ENCODE measurements at places on chromosomes 3 and 15. TPM values are rescaled to one million over a fixed set of nuclear protein-coding genes. Genes with fewer than 3 reads are reported as not detected.

Gene C2CD4A
- total RNA-seq, result 1.3 TPM

Gene LSAMP
- under 0.01 TPM for total RNA-seq

Gene UBA7
- 20.9 TPM for total RNA-seq

Gene PCSK6
- 0.07 TPM for total RNA-seq

Gene NECTIN3
- total RNA-seq, result 95.8 TPM

Gene RTP3
- total RNA-seq, result not detected

Gene ACTC1
- not detected for total RNA-seq

Gene RSRC1
- 53.8 TPM for total RNA-seq

Gene SNAPC5
- 12.0 TPM for total RNA-seq

Gene RBMS3
- 49.6 TPM for total RNA-seq

Gene GPR149
- not detected for total RNA-seq

Gene TF
- total RNA-seq, result not detected

Gene OR5K2
- not detected for total RNA-seq

Gene CFAP20DC
- 4.3 TPM for total RNA-seq

Gene CHSY1
- total RNA-seq, result 61.0 TPM

Gene PLA2G4E
- total RNA-seq, result not detected

Gene CKMT1B
- not detected for total RNA-seq

Gene NRROS
- total RNA-seq, result 7.4 TPM

Gene CAND2
- total RNA-seq, result 1.6 TPM

Gene LMAN1L
- total RNA-seq, result under 0.01 TPM

Gene CADPS
- total RNA-seq, result not detected

Gene GRK7
- total RNA-seq, result not detected

Gene MLF1
- 4.5 TPM for total RNA-seq

Gene ACSBG1
- total RNA-seq, result 0.29 TPM

Gene CKMT1A
- not detected for total RNA-seq

Gene KBTBD13
- total RNA-seq, result not detected

Gene GOLGA6D
- not detected for total RNA-seq

Gene HPS3
- total RNA-seq, result 32.6 TPM

Gene SCAANT1
- not detected for total RNA-seq

Gene FHIT
- total RNA-seq, result 2.5 TPM

Gene ECE2
- total RNA-seq, result not detected

Gene GRM2
- total RNA-seq, result under 0.01 TPM

Gene KCNMB3
- total RNA-seq, result 1.6 TPM

Gene ALS2CL
- total RNA-seq, result 5.3 TPM

Gene CD200R1L
- total RNA-seq, result not detected

Gene MOBP
- total RNA-seq, result 0.13 TPM

Gene REC114
- not detected for total RNA-seq

Gene TM4SF1
- total RNA-seq, result 906 TPM

Gene PLD1
- 173 TPM for total RNA-seq

Gene P2RY14
- not detected for total RNA-seq

Gene METTL6
- total RNA-seq, result 38.2 TPM

Gene GOLGA8O
- total RNA-seq, result 0.13 TPM

Gene CFAP92
- total RNA-seq, result 0.07 TPM

Gene GUCA1C
- not detected for total RNA-seq

Gene THRB
- 0.93 TPM for total RNA-seq

Gene SNX22
- total RNA-seq, result 1.5 TPM

Gene PSTPIP1
- total RNA-seq, result 1.9 TPM

Gene RASL12
- total RNA-seq, result not detected

Gene MEX3B
- total RNA-seq, result 10.9 TPM

Gene FETUB
- total RNA-seq, result not detected

Gene CFAP44
- total RNA-seq, result 6.0 TPM

Gene SLC15A2
- total RNA-seq, result 0.36 TPM
